ENCODE measurements at places on chromosomes 4 and X. TPM values are rescaled to one million over a fixed set of nuclear protein-coding genes. Genes with fewer than 3 reads are reported as not detected.

MAGEA2 gene
- not detected for polyA plus RNA-seq

MAGEA9B gene
- polyA plus RNA-seq = not detected

PABPC4L gene
- polyA plus RNA-seq = 11.3 TPM

CD99L2 gene
- 39.9 TPM for polyA plus RNA-seq

PPBP gene
- polyA plus RNA-seq = 14.8 TPM

SASH3 gene
- polyA plus RNA-seq = 1.3 TPM

GRCh38 chrX:138058931-138059330 lies 493.0 kb downstream of the ZIC3 start:
- no peak for DNase-seq

DNA sequence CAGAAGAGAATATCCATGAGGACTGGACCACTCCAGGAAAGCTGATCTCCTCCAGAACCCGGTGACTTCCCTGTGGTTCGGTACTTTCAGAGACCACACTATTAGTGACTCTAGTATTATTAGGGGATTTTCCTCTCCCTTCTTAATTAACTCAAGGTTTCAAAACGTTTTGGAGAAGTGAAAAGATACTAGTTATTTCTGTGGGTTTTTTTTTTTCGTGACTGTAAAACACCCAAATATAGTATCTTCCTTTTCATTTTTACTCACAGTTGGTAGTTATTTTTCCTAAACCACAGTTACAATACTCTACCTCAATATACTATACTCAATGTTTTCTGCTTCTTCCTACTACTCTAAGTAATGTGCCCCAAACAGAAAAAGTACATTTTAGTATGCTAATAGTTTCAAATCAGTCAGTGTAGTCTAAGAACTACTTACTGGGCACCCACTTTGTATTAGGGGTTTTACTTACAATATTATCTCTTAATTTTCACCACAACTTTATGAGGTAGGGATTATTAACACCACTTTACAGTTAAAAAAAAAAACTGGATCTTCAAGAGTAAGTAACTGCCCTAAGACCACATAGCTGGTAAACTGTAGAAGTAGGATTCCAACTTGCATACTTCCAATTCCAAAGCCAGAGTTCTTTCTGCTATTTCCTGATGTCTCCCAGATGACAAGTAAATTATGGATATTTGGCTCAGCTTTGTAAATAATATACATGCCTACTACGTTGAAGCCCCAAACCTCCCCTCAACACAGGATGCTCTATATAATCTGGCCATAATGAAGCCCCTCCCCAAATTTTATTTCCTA lies 45.0 kb downstream of the SLC9A7 start:
- DNase-seq = no peak

GRCh38 chrX:137550665-137551261 lies 15.2 kb upstream of the ZIC3 start:
- no peak for DNase-seq

GRCh38 chr4:156575430-156576073 lies 396.0 kb downstream of the PDGFC start:
- DNase-seq = no peak

- DNase-seq = no peak
Measured at GRCh38 chr4:101274888-101275752, 72.2 kb downstream of the PPP3CA start.

- DNase-seq = no peak
Measured at GRCh38 chrX:130825525-130825924, 77.5 kb downstream of the ENOX2 start.

DNA sequence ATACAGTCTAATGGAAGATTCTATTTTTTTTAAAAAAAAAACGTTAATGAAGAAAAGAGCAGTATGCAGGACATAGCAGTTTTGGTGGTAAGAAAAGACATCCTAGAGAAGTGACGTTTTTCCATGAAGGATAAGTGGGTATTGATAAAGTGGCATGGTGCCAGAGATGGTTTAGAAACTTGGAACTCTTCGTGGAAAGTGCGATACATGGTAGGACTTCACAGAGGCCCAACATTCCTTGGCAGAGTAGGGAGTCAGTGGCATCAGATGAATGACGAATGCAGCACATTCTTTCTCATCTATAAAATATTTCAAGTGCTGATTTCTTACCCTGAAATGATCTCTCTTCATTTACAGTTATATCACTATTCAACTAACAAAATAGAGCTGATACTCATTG lies 298.7 kb downstream of the CCSER1 start:
- no peak for DNase-seq

- DNase-seq = no peak
Measured at GRCh38 chr4:141275834-141276233, 55.1 kb downstream of the ZNF330 start.

GRCh38 chr4:168441412-168441811 lies 38.9 kb downstream of the DDX60L start:
- no peak for DNase-seq

- DNase-seq = no peak
Measured at GRCh38 chrX:112368371-112368770, 285.8 kb upstream of the TRPC5 start.
